ENCODE measurements at places on chromosomes 1 and 21.

- peak; percentile 80 for DNase-seq
Observed at GRCh38 chr1:21906173-21907078, 30.7 kb downstream of the HSPG2 start.

DNA sequence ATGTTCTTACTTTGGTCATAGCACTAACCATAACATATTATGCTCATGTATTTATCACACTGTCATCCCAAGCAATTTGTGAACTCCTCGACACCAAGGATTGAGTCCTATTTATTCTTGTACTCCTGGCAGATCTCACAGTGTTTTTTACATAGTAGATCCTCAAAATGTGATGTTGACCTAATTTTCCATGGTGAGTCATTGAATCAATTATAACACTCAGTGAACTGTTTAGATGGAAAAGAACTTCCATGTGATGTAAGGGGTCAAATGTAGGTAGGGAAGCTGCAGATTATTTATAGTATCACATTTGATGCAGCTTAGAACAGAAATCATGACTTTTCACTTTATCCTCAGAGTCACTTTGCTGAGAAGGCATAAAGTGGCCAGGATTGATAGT is 281.9 kb upstream of the ADAMTS5 start:
- no peak for DNase-seq

- peak; percentile 63 for DNase-seq
Observed at GRCh38 chr1:116020668-116021272, 44.5 kb downstream of the SLC22A15 start.

- no peak for DNase-seq
Observed at GRCh38 chr21:18461743-18462142, 58.2 kb upstream of the TMPRSS15 start.

DNA sequence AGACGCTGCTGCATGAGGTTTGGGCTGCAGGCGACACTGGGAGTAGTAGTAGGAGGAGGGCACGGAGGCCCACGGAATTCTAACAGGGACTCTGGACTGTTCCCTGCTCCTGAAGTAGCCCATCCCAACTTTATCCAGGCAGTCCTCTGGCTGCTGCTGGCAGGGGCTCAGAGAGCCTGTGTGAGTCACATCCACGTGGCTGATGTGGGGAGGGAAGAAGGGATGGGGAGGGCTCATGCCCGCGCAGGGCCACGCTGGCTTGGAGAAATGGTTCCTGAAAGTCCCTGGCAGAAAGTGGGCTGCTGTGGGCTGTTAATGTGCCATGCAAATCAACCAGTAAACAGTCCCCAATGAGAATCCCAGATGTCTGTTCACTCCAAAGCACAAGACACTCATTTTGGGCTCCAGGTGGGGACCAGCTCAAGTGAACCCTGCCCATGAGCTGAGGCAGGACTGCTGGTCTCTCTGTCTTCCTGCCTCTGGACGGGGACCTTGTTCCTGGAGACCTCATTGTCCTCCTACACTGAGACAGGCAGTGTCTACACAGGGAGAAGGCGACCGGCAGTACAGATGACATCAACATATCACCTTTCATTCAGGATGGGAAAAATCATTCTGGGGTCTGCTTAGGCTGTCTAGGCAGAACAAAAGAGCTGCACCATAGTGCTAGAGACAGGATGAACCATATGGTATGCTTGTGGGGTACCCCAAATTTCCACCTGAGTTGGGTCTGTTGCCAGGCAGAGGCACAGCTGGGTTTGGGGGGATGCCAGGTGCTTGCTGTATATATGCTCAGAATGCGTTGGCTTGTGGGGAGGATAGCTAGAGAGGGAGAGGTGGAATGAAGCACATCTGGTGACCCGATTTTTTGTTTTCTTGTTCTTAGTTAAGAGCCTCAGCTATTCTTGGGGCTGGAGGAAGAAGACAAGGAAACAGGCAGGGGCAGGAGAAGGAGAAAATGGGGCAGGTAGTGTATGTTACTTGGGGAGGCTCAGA is 57.9 kb upstream of the FMOD start:
- peak; percentile 80 for DNase-seq

- DNase-seq: no peak
Observed at GRCh38 chr1:241899210-241899609, 51.2 kb downstream of the EXO1 start.

DNA sequence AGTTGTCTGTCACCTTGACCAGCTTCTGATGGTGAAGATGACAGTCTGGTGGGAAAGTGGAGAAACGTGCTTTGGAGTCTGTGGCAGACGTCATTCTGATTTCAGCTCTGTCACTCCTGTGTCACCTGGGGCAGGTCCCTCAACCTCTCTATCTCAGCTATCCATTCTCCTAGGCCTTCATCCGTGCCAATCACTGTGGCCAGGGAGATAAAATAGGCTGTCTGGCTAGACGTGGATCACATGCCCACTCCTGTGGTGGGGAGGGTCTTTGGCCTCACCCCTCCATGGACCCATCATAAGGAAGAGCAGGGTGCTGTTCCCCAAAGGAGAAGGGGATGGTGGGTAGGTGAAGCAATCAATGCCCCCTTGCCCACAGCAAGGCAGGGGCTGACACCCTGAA is 140.3 kb downstream of the ACTL8 start:
- no peak for DNase-seq

DNA sequence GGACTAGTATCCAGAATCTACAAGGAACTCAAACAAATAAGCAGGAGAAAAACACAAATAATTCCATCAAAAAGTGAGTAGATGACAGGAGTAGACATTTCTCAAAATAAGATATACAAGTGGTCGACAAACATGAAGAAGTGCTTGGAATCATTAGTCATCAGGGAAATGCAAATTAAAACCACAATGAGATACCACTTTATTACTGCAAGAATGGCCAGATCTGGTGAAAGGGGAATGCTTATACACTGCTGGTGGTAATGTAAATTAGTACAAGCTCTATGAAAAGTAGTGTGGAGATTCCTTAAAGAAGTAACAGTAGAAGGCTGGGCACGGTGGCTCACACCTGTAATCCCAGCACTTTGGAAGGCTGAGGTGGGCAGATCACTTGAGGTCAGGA is 73.8 kb downstream of the POU2F1 start:
- DNase-seq: no peak

GRCh38 chr1:28302247-28302646 is 26.6 kb upstream of the MED18 start:
- no peak for DNase-seq

DNA sequence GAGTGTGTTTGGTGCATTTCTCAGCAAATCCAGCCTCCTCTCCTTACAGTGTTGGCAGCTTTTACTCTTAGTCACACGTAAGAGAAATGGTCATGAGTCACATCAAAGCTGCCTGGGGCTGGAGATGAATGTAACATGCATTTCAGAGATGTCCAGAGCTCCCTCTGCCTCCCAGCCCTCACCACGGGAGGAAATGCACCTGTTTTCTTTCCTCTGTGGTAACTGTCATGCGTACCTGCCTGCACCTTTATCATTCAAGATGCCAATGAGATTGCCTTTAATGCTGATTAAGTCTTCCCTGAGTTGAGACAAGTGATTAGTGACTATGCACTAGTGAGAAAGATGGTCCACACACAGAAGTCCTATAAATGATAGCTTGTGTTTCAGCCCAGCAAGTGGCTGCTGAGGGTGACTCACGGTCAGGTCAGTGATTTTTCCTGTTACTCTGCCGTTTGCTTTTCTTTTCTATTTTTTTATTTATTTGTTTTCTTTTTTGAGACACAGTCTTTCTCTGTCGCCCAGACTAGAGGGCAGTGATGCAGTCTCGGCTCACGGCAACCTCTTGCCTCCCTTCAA is 277.3 kb upstream of the FMN2 start:
- DNase-seq: peak; percentile 37

- DNase-seq: peak; percentile 91
Observed at GRCh38 chr1:182143825-182144645, 82.5 kb upstream of the ZNF648 start.

- DNase-seq: peak; percentile 32
Observed at GRCh38 chr1:165883056-165883455, 55.6 kb downstream of the UCK2 start.

GRCh38 chr1:10965546-10966226 is 46.8 kb upstream of the TARDBP start:
- DNase-seq: no peak

GRCh38 chr1:99662539-99663080 is 16.7 kb downstream of the PALMD start:
- DNase-seq: peak; percentile 98

DNA sequence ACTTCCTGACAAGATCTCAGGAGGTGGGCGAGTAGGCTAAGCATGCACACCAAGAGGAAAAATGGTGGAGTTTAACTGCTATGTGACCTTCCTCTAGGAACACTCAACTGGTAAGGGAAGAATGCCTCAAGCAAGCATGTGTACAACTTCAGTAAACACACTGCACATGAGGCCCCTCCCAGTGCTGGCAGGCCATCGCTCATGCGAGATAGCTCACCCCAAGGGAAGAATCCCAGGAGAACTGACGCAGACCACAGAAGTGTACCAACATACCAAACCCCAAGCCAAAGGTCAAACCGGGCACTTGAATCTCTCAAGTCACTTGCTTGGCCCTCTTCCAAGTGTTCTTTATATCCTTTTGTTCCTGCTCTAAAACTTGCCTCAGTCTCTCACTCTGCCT is 40.5 kb upstream of the GALNT2 start:
- DNase-seq: no peak

GRCh38 chr1:33171977-33172813 is 9.6 kb downstream of the TRIM62 start:
- DNase-seq: no peak

- peak; percentile 34 for DNase-seq
Observed at GRCh38 chr1:12488666-12489354, 129.2 kb downstream of the DHRS3 start.

DNA sequence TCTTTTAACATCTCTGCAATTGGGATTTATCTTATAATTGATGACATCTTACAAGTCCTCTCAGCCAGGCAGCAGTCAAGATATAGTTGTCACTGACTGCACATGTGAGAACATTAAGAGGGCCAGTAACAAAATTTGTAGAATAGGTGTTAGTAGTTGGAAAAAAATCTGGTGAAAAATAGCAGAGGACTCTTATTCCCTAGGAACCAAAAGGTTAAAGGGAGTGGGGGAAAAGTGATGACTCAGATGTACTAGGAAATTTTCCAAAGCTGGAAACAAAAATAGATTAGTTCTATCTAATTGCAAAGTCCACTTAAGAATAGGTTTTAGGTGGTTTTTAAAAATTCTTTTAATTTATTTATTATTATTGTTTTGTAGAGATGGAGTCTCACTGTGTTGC is 3.6 kb downstream of the NUP210L start:
- no peak for DNase-seq

- DNase-seq: peak; percentile 45
Observed at GRCh38 chr21:38848187-38848609, 42.5 kb downstream of the ETS2 start.

DNA sequence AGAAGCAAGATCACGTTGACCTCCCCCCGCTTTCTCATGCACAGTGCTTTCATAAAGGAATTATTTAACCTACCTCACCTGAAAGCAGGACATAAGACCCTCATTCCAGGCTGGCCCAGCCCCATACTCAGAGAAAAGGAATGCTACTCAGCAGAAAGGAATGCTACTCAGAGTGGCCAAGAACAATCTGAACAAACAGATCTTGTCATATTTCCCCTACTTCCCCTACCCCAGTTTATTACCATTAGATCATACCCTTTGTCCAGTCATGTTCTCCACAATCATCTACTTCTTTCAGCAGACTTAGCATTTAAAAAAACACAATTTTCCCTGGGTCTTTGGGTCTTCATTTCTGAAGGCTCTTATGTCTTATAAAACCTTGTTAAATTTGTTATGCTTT is 89.8 kb downstream of the SLC16A1 start:
- peak; percentile 52 for DNase-seq

- peak; percentile 86 for DNase-seq
Observed at GRCh38 chr1:118136187-118136941, 48.7 kb downstream of the SPAG17 start.

DNA sequence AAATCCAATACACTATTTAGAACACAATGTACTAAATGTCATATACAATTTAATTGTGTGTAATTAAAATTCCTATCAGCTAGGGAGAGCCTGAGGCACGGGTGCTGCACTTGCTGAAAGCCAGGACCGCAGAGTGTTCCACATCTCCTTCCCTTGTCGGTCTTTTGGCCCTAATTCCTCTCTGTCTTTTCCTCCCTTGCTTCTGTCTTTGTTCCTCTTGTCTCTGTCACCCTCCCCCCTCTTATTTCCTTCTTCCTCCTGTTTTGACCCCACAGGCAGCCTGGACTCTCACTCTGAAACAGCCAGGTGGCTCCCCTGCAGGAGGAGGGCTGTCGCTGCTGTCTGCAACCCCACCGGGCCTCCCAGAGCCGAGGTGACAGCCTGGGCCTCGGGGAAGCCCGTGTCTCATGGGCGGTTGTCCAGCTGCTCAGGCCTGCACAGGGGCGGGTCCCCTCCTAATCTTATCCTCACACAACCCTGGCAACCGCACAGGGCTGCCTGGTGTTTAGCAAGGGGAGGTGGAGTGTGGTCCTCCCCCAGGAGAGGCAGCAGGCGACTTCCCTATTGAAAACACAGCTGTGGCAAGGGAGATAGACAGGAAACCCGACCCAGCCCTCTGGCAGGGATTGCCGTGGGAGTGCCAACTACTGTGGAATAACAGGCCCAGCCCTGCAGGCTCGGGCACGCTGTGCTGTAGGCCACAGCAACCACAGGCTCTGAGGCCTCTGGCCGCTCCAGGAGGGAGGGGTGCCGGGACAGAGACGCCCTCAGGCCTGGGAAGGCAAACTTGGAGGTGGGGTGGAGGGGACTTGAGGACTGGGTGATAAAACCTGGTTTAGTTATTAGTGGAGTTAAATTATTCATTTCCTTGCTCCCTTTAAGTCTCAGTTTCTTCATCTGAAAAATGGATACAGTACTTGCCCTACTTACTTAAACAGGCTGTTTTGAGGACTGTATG is 68.8 kb upstream of the WDR26 start:
- peak; percentile 92 for DNase-seq

DNA sequence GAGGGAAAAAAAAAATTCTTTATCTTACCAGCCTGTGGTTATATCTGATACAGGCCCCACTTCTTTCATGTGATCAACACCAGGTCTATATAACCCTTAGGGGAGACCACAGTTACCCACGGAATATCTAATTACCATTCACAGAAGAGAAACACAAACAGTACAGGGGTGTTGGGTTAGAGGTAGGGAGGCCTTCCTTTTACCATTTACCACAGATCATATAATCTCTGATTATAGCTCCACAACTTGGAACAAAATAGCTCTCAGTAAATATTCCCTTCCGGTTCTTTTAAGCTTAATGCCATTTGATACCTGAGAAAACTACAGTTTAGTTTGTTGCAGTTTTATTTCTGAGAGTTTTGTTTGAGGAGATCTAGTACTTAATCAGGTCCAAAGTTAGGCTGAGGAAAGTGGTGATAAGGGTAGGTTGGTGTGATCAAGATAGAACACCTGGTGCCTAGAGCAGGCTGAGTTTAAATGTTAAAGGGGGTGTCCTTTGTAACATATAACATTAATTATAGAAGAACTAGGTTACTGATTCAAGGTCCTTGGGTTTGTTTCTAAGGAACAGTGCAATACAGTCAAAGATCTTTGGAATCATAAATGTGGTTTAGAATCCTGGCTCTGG is 14.1 kb downstream of the EPB41 start:
- no peak for DNase-seq

GRCh38 chr1:193486671-193487229 is 300.3 kb upstream of the B3GALT2 start:
- DNase-seq: no peak
